ENCODE measurements at places on chromosomes 3 and 15.

GRCh38 chr15:33370623-33371020 is 59.9 kb downstream of the RYR3 start:
- no peak for DNase-seq

GRCh38 chr15:51162865-51163762 is 68.4 kb upstream of the TNFAIP8L3 start:
- peak; percentile 77 for DNase-seq

DNA sequence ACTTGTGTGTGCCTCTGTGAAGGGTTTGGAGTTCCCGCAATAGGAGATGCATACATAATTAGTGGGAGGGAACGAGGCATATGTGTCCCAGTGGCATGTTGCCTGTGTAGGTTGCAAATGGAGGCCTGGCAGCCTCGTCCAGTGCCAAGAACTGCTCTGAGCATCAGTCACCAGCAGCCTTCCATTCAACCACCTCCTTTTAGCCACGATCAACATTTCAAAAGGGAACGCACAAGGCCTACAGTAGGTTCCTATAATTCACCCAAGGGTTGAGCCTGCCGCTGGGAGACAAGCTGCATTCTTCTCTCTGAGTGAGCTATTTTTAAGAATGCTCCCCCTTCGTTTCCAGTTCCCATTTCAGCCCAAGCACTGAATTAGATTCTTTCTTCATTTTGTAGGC is 78.8 kb upstream of the CTNNB1 start:
- DNase-seq = no peak

DNA sequence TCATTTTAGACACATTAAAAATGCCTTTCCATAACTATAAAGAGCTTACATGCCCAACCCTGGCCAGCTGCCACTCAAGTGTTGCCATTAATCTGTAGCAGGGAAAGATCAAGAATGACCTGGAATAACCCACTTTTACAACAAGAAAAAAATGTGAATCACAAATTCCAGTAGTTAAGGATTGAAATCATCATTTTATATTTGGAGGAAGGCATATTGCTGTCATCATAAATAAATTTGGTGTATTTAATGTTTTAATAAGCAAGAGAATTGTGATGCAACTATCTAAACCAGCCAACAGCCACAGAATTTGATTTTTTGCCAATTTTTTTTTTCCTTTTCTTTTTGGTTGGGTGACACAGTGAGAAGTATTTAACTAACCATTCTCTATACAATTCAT is 240.0 kb upstream of the SEMA6D start:
- DNase-seq = no peak

GRCh38 chr3:139238281-139239030 is 105.4 kb upstream of the MRPS22 start:
- no peak for DNase-seq
